Effector memory CD8-positive, alpha-beta T cell (primary cell): ENCODE measurements at places on chromosomes 5 and 9.

DNA sequence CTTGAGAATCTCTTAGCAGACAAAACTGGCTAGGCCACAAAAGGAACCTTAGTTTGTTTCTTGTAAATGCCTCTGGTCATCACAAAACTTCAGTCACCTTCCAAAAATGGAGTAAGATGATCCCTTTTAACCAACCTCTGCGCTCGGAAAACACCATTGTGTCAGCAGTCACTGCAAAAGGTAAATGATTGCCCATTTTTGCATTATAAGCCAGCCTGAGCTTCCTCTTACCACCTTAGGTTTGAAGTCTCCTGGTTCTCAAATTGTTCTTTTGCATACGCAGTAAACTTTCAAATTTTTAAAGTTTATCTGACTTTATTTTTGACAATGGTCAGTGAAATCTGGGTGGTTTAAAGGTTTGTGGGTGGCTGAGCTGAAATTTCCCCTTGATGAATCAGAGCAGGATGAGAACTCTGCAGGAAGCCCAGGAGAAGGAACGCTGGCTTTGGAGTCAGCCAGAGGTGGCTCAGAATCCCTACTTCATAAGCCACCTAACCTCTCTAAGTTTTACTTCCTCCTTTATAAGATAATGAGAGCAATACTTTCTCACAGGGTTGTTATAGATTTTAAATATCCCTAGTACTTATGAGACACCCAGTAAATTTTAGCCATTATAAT, 131.4 kb downstream of the MED10 start:
- DNase-seq, result no peak
- H3K36me3 ChIP-seq, result no peaks in the 10 kb centered on the region
- H3K27ac ChIP-seq, result no peak overlapping the region
- no peak overlapping the region for H3K4me3 ChIP-seq
- peaks cover 12% of the 10 kb centered on the region for H3K27me3 ChIP-seq
- no peaks in the 10 kb centered on the region for H3K4me1 ChIP-seq

GRCh38 chr9:94693485-94694204, 32.9 kb upstream of the AOPEP start:
- DNase-seq, result no peak
- H3K4me3 ChIP-seq, result no peak overlapping the region
- no peaks in the 10 kb centered on the region for H3K36me3 ChIP-seq
- H3K4me1 ChIP-seq, result no peaks in the 10 kb centered on the region

DNA sequence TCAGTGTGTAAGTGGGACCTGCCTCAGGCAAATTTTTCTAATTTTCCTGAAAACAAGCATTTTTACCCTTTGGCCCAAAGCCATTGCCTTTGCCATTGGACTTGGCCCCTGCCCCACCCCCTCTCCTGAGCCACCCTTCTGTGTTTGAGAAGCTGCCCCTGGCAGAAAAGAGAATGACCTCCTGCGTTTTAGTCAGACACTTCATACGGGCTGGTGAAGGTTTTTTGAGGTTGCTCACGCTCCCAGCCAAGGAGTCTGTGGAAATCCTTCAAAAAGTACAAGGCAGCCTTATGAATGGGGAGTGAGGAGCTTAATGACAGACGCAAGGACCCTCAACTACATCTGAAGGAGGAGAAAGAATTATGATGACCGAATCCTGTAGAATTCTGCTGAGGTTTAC, 308.9 kb downstream of the SLIT3 start:
- no peaks in the 10 kb centered on the region for H3K36me3 ChIP-seq
- no peak overlapping the region for H3K4me3 ChIP-seq
- peaks cover 3% of the 10 kb centered on the region for H3K4me1 ChIP-seq
- H3K27ac ChIP-seq, result no peak overlapping the region
- no peak for DNase-seq

- no peaks in the 10 kb centered on the region for H3K27me3 ChIP-seq
- no peak overlapping the region for H3K27ac ChIP-seq
- H3K36me3 ChIP-seq, result peaks cover 3% of the 10 kb centered on the region
- DNase-seq, result no peak
- H3K4me3 ChIP-seq, result no peak overlapping the region
These were observed 159.7 kb downstream of the SNCAIP start for GRCh38 chr5:122471752-122472061.

DNA sequence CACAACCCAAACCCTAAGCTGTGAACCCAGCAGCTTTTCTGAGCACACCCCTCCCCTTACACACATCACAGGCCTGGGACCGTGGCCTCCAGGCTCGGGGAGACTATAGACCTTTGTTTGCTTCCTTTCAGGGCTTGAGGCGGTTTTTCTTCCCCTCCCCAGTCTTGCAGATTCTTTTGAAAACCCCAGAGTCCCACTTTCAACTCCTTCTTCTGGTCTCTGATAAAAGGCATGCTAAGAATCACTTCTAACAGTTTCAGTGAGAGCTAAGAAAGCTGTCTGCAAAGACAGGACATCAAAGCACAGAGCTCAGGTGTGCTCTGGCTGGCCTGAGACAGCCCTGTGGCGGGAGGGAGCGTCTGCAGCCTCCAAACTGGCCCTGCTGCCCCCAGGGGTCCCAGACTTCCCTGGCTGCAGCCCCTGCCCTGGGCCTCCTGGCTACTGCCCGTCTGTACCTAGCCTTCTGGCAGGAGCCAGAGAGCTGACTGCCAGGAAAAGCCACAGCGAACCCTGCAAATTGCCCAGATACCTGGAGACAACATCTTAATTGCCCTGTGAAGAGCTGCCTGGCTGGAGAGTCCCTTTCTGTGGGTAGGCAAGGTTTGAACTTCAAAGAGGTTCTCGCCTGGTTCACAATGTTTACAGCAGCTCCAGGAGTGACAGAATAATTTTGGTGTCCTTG, 138.9 kb downstream of the GADD45G start:
- peaks cover 3% of the 10 kb centered on the region for H3K36me3 ChIP-seq
- peaks cover 8% of the 10 kb centered on the region for H3K4me1 ChIP-seq
- H3K4me3 ChIP-seq, result peak overlapping the region; percentile 71
- peak; percentile 12 for DNase-seq
- H3K27me3 ChIP-seq, result peaks cover 5% of the 10 kb centered on the region
- peak overlapping the region; percentile 92 for H3K27ac ChIP-seq

DNA sequence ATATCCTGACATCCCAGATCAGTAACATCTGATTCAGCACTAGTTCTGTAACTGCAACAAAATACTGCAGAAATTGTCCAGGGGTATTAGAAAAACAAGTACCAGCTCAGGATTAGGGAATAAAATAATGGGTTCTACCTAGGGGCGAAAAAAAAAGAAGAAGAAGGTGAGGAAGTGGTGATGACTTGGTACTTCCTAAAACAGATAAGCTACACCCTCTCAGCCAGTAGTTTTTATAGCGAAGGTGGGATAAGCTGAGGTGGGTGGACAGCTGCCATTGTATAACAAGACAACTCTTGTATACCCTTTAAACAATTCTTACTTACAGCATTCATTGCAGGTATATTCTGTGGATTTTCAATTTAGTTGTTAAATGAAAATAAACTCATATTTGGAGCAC, 19.1 kb downstream of the RAPGEF6 start:
- H3K4me3 ChIP-seq, result no peak overlapping the region
- peaks cover 62% of the 10 kb centered on the region for H3K4me1 ChIP-seq
- no peaks in the 10 kb centered on the region for H3K27me3 ChIP-seq
- H3K36me3 ChIP-seq, result peaks cover 5% of the 10 kb centered on the region
- no peak for DNase-seq

GRCh38 chr5:6592601-6593000, 40.2 kb downstream of the NSUN2 start:
- H3K27ac ChIP-seq, result no peak overlapping the region
- no peak overlapping the region for H3K4me3 ChIP-seq
- H3K36me3 ChIP-seq, result no peaks in the 10 kb centered on the region
- H3K27me3 ChIP-seq, result no peaks in the 10 kb centered on the region
- no peaks in the 10 kb centered on the region for H3K4me1 ChIP-seq
- DNase-seq, result no peak

GRCh38 chr5:56934325-56934724, 17.6 kb downstream of the MIER3 start:
- DNase-seq, result no peak
- H3K27me3 ChIP-seq, result no peaks in the 10 kb centered on the region
- H3K36me3 ChIP-seq, result peaks cover 76% of the 10 kb centered on the region
- no peak overlapping the region for H3K4me3 ChIP-seq

GRCh38 chr5:36261186-36261585, 19.5 kb upstream of the NADK2 start:
- H3K36me3 ChIP-seq, result no peaks in the 10 kb centered on the region
- no peak overlapping the region for H3K27ac ChIP-seq
- DNase-seq, result no peak
- H3K27me3 ChIP-seq, result peaks cover 58% of the 10 kb centered on the region
- H3K4me1 ChIP-seq, result no peaks in the 10 kb centered on the region

DNA sequence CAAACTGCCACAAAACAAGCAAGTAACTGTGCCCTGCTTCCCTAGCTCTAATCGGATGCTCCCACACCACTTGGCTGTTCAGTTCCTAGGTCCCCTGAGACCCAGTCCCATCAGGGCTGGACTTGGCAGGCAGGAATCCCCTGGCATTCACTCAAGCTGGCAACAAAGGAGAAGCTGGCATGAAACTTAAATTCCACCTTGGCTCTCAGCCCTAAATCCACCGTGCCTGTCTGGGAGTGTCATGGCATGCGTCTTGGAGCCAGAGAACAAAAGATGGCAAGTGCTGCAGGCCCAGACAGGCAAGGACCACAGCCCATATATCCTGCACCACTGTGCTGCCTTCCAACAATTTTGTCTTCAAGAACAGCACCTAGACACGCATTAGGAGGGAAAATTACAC, 38.2 kb downstream of the ETF1 start:
- H3K4me1 ChIP-seq, result no peaks in the 10 kb centered on the region
- H3K27ac ChIP-seq, result peak overlapping the region; percentile 53
- H3K36me3 ChIP-seq, result peaks cover 72% of the 10 kb centered on the region
- no peak overlapping the region for H3K4me3 ChIP-seq

DNA sequence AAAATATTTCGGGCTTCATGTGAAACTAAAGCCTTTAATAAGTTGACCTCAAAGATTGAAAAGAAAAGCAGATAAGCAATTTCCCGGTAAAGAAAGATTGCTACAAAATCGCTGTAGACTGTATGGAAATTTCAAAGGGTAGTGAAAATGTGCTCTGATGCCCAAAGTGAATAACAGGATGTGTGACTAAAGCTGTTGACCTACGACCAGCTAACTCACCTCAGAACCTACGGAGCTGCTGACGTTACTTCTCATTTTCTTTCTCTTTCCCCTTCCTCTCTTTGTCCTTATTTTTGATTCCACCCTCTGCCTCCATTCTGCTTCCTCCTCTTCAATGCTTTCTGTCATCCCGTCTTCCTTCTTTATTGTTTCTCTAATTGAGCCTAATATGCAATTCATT, 103.2 kb downstream of the PDE4D start:
- no peaks in the 10 kb centered on the region for H3K4me1 ChIP-seq
- no peak for DNase-seq
- H3K4me3 ChIP-seq, result no peak overlapping the region
- no peaks in the 10 kb centered on the region for H3K36me3 ChIP-seq

DNA sequence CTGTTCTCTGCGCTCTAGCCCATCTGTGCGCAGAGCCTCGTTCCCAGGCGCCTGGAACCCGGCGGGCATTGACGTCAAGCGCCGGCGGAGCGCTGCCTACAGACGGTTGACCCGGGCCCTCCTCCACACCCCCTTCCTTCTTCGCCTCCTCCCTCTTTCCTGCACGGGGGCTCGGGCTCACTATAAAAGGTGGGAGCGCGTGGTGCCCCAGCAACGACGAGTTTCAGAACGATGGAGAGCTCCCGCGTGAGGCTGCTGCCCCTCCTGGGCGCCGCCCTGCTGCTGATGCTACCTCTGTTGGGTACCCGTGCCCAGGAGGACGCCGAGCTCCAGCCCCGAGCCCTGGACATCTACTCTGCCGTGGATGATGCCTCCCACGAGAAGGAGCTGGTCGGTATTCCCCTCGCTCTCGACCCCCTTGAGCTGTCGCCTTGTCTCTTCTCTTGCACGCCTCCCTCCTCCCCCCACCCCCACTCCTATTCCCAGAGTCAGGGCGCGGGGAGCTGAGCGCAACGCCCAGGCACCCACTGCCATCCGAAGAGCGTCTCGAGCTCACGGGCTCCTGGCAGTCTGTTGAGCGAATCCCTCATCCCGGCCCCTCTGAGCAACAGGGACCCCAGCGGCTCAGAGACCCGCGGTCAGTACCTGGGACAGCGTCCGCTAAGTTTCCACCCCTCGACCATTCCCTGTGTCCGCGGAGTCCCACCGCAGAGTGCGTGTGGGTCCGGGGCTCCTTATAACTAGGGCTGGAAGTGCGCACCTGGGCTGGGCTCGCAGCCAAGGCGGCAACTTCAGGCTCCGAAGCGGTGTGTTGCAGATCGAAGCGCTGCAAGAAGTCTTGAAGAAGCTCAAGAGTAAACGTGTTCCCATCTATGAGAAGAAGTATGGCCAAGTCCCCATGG, at the start of gene CARTPT:
Gene CARTPT (plus strand): TSS at position 213 of the 902 bp plus-strand sequence. CDS start 19 bp downstream, at position 232.
- H3K27ac ChIP-seq, result no peak within 1 kb of the TSS
- no peaks in the 10 kb centered on the region for H3K36me3 ChIP-seq
- no peak for DNase-seq
- peaks cover 5% of the 10 kb centered on the region for H3K4me1 ChIP-seq
- H3K4me3 ChIP-seq, result no peak within 1 kb of the TSS

GRCh38 chr5:4855880-4856279, 284.2 kb upstream of the ADAMTS16 start:
- no peak for DNase-seq
- H3K4me1 ChIP-seq, result no peaks in the 10 kb centered on the region
- H3K27me3 ChIP-seq, result no peaks in the 10 kb centered on the region
- no peaks in the 10 kb centered on the region for H3K36me3 ChIP-seq
- H3K4me3 ChIP-seq, result no peak overlapping the region

DNA sequence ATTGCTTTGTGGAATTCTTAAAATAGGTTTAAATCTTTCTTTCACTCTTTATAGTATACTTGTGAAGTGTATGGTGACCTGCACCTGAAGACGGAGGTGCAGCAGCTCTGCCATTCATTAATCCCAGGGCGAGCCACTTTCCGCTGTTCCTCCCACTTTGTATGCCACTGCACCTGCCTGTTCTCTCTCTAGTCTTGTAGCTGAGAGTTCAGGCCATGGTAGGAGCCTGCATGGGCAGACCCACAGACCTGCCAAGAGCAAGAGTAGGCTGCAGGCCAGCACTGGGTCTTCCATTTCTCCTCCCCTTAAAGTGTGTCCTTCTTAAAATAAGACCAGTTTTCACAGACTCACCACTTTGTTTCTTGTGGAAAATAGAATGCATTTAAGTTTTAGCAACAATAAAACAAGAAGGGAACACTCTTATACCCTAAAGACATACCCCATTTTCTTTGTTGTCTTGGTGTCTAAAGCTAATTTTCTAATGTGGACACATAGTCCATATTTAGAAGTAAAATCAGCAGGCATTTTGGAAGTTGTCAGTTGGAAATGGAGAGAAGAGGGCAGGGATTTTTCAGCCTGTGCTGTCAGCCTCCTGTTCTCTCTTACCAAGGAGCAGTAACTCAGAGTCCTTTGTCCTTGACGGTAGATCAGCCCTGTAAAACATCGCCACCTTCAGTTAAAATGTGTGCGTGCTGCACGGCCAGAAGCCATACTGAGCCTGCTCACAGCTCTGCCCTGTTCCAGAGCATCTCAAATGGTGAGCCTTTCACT, 103.2 kb downstream of the SNCAIP start:
- H3K27ac ChIP-seq, result no peak overlapping the region
- H3K36me3 ChIP-seq, result no peaks in the 10 kb centered on the region
- no peak overlapping the region for H3K4me3 ChIP-seq
- no peak for DNase-seq
- no peaks in the 10 kb centered on the region for H3K27me3 ChIP-seq
- H3K4me1 ChIP-seq, result no peaks in the 10 kb centered on the region

GRCh38 chr5:154271936-154272514, 81.5 kb downstream of the GALNT10 start:
- H3K27me3 ChIP-seq, result no peaks in the 10 kb centered on the region
- peaks cover 44% of the 10 kb centered on the region for H3K4me1 ChIP-seq
- DNase-seq, result no peak
- peak overlapping the region; percentile 86 for H3K27ac ChIP-seq
- peak overlapping the region; percentile 59 for H3K4me3 ChIP-seq
